ENCODE measurements at places on chromosomes 1 and 21. TPM values are rescaled to one million over a fixed set of nuclear protein-coding genes. Genes with fewer than 3 reads are reported as not detected.

AJAP1 gene
- 0.57 TPM for total RNA-seq

LCE6A gene
- not detected for total RNA-seq

EFNA1 gene
- 12.6 TPM for total RNA-seq

DDX20 gene
- 7.8 TPM for total RNA-seq

TNNI3K gene
- total RNA-seq: 6.4 TPM

SDHC gene
- 123 TPM for total RNA-seq

ARMH1 gene
- 1.0 TPM for total RNA-seq

CELF3 gene
- 0.10 TPM for total RNA-seq

CYP4Z1 gene
- total RNA-seq: 1.5 TPM

TMIGD3 gene
- total RNA-seq: 4.2 TPM

RNU1-3 gene
- 12,584 TPM for total RNA-seq

DNA sequence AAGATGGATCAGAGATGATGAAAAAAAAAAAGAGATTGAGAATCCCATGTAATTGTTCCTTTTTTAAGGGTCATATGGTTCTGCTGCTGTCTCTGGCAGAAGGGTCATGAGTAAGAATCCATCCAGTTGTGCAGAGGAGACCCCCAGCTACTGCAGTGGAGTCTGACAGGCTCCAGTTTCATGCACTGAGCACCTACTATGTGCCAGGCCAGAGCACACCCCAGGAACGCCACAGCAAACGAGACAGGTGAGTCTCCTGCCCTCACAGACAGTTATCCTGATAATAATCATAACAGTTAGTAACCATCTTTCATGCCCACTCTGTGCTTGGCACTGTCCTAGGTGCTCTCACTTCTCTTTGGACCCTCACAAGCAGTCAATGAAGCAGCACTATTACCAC, 420.0 kb downstream of the MATN1 start:
- no peak for DNase-seq

DNA sequence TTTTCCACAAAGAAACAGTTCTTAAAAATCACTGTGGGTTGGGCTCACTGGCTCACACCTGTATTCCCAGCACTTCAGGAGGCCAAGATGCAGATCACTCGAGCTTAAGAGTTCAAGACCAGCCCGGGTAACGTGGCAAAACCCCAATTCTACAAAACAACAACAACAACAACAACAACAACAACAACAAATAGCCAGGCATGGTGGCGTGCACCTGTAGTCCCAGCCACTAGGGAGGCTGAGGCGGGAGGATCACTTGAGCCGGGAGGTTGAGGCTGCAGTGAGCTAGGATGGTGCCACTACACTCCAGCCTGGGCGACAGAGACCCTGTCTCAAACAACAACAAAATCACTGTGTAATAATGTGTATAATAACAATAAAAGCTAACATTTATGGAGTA, 40.8 kb downstream of the CDCP2 start:
- no peak for DNase-seq

DNA sequence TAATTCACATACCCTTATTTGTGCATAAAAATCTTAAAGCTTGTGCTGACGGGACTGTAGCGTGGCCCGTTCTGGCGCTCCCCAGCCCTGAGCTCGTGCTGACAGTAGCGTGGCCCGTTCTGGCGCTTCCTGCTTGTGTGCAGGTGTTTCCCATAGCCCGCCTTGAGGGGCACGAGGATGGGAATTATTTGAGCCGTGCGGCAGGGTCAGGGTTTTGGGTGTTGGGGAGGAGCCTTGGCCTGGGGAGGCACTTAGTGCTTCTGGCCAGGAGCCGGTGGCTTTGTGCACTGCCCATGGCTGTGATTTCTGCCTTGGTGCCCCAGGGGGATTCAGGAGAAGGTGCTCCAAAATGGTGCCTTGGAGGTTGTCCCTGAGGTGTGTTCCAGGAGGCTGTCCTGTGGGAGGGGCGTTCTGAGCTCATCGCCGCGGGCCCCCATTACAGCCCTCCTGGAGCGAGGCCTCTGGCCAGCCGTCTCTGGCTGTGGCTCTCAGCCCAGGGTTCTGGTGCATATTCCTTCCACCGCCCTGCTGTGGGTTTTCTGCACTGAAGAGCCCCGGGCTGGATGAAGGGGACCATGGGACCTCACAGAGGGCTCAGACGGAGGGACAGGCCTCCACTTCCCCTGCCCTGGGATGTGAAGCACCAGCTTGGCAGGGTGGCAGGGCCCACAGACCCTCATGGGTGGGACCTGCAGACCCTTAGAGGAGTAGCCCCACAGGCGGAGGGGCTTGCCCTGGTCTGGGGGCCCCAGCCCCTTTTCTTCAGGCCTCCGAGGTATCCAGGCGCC, 6.6 kb downstream of the SLX9 start:
- peak; percentile 77 for DNase-seq

DNA sequence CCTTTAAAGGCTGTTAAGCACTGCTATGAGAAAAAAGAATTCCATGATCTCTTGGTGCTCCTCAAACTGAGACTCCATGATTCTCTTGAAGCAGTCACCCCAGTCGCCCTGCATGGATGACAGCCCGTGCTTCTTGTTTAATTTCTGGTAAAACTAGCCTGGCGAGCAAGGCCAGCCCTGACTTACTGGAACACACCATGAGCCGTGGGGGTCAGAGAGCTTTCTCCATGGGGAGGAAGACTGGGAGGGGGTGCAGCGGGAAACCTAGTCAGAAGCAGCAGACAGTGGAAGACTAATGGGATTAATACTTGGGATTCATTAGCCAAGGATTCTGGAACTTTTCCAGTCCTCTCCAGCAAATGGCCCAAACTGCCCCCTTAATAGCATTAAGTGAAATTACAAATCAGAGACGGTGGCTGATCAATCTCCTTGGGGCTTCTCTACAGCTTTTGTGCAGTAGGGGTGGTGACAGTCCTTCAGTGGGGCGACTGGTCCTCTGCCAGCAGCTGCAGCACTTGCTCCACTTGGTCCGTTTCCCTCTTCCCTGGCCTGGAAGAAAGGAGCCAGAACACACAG, 57.2 kb upstream of the LRRN2 start:
- no peak for DNase-seq

DNA sequence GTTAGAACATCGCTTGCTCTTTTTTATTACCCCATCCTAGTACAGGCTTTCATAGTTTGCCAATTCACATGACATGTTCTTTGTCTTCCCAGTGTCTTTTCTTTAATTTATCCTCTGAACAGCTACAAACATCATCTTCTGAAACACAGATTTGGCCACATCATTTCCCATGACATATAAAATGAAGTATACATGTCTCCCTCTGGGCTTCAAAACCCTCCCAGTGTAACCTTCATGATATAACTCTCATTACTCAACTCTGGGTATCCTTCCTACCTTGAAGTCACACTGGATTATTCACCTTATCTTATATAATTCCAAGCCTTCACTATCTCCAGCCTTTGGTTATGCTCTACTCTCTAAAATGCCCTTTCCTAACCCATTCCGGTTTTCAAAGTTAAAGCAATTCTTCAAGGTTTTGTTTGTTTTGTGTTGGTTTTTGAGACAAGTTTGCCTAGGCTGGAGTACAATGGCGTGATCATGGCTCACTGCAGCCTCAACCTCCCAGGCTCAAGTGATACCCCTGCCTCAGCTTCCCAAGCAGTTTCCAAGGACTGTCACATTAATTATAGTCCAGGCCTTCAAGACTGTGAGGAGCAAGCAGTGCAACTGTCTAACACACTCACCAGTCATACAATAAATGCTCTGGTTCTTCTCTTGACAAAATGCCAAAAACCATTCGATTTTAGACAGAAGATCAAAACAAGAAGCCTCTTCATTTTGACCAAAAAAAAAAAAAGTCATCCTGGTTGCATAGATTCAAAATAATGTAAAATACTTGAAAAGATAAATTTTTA, 5.8 kb downstream of the RGS1 start:
- DNase-seq: no peak

DNA sequence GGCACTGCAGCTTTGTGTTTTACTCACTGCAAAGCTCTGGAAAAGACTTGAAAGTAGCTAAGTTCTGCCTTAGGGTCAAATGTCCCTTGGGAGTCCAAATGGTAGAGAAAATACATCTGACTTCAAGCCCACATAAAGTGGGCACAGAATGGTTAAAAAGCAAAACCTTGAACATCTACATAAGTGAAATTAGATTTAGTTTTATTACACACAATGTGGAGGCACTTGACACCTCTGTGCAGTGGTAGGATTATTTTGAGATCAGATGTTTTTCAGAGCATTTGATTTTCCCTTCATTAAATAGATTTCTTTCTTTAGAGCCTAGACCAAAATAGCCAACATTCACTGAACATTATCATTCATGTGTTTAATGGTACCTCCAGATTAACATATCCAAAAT, 11.2 kb upstream of the FCRL3 start:
- no peak for DNase-seq

- no peak for DNase-seq
These were observed 1.9 kb downstream of the WLS start for GRCh38 chr1:68230484-68230802.

- no peak for DNase-seq
These were observed 34.2 kb downstream of the EFCAB7 start for GRCh38 chr1:63557365-63557987.

DNA sequence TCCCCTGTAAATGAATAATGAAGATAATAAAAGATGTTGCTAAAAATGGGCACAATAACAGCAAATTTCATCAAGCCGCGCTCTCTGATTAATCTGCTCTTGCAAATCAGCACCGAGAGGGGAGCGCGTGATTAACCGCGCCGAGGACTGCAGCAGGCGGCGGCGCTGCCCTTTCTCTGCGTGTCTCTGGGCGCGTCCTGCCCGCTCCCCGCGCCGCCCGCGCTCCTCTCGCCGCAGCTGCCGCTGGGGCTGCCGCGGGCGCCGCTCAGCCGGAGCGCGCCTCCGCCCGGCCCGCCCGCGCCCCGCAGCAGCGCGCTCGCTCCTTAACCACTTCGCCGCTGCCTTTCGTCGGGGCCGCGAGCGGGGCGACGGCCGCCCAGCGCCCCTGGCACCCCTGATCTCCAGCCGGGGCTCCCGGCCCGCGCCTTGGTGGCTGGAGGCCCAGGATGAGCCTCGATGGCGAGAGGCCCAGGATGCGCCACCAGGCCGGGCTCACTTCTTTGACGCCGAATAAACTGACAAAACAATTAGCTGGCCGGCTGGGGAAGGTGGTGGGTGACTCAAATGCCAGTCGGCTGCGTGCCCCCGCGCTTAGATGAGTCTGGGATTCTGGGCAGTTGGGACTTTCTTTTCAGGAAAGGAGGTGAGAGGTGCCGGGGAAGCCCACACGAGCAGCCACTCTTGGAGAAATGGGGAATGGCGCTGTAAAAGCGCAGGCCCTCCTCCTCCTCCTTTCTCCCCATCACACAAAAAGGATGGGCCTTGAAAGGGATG, 221.4 kb upstream of the PKN2 start:
- peak; percentile 78 for DNase-seq

DNA sequence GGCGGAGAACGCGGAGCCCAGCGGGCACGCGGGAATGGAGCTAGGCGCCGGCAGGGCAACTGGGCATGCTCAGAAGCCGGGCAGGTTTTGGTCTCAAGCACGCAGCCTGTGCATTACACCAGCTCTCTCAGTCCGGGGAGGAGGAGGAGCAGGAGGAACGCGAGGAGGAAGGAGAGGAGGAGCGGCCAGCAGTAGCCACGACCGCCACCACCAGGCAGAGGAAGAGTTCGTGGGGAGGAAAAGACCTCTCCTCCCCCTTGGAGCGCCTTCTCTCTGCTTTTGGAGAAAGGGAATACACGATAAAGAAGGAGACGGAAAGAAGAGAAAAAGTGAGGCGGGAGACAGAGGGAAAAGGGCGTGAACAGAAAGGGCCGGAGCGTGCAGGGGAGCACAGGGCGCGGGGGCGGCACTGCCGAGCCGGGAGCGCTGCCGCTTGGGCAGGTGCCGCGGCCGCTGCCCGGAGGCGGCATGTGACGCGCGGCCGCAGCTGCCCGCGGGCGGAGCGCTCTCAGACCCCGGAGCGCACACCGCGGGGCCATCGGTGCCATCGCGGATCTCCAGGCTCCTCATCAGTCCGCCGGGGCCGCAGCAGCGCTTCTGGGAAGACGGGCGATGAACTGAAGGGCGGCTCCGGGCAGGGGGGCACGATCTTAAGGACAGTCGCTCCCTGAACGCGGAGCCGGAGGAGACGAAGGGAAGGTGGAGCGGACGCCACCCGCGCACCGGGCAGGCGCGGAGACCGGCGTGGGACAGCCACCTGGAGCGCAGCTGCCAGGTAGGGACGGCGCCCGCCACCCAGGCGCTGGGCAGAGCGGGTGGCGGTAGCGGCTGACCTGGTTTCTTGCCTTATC, at the start of gene CHRM3:
TSS of gene CHRM3 (plus strand) at position 116 of the 851 bp plus-strand sequence. CDS start 520,884 bp downstream, outside the sequence.
- DNase-seq: no peak

DNA sequence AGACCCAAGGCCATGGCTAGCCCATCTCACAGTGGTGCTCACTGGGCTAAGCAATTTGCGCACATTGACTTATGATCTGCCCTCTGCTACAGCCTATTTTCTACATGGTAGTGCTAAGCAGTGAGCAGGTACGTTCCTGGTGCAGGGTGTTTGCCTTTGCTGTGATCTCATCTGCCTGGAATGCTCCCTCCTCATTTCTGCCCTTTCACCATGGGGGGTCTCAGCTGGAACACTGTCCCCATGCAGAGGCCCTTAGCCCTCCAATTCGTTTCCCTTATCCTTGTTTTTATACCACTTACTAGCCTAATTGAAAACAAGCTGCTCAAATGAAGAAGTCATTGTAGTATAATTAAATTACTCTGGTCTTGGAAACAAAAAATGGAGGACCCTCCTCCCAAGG, 2.0 kb upstream of the B3GALT5 start:
- DNase-seq: no peak

DNA sequence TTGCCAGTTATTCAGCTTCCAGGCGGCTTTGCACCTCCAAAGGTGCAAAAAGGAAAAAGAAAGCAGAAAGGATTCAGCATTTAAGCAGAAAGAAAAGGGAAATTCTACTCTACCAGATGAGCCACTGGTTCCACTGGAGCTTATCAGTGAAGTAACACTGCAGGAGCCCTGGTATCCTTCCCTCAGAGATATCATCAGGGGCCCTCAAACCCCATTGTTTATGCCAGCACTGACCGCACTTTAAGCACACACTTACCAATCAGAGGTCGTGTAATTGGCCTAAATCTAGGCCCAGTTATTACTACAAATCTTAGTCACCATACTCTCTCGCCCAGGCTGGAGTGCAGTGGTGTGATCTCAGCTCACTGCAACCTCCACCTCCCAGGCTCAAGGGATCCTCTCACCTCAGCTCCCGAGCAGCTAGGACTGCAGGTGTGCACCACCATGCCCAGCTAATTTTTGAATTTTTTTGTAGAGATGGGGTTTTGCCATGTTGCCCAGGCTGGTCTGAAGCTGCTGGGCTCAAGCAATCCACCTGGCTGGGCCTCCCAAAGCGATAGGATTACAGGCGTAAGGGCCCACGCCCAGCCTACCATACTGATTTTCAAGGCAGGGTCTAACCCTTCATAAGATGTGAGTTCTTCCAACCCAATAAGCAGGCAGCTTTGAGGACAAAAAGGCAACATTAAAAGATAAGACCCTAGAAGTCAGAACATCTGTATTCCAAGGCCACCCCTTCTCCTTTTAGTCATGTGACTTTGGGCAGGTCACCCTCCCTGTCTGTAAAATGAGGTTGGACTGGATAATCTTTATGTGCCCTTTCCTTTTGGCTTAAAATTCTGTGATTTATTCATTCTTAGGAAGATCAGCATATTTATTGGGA, 125.3 kb downstream of the SYT2 start:
- no peak for DNase-seq

GRCh38 chr1:24465099-24465498, 37.5 kb upstream of the RCAN3 start:
- no peak for DNase-seq
